CD4-positive, alpha-beta T cell treated with Interleukin-2 at 100 ng/mL for 4 hours (primary cell): ENCODE measurements at places on chromosomes 1 and 21.

DNA sequence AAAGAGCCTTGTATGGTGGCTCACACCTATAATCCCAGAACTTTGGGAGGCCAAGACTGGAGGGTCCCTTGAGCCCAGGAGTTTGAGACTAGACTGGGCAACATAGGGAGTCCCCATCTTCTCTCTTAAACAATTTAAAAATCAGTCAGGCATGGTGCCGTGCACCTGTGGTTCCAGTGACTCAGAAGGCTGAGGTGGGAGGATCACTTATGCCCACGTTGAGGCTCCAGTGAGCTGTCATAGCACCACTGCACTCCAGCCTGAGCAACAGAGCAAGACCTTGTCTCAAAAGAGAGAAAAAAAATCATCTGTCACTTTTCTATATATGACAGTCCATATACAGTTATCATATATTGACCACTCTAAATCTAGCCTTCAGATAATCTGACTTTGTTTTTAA lies 658.3 kb downstream of the LTN1 start:
- DNase-seq = no peak

- no peak for DNase-seq
These were observed 124.0 kb downstream of the SYT2 start for GRCh38 chr1:202586018-202586821.

DNA sequence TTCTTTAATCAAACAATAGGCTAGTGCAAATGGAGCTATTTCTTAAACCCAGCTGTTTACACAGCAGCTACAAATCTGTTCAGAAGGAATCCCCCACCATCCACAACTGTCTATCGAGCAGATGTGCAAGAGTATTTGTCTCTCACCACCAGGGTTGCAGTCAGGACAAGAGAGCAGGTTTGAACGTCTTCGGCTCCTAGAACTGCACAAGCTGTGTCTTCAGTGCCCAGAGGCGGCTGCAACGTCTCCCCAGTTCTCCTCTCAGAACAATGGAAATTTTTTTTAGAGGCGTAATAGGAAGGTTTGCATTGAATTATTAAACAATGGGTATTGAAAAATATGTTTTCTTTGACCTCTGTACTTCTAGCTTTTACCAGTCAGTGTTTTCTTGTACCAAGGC lies 7.3 kb downstream of the OVAAL start:
- DNase-seq = no peak

DNA sequence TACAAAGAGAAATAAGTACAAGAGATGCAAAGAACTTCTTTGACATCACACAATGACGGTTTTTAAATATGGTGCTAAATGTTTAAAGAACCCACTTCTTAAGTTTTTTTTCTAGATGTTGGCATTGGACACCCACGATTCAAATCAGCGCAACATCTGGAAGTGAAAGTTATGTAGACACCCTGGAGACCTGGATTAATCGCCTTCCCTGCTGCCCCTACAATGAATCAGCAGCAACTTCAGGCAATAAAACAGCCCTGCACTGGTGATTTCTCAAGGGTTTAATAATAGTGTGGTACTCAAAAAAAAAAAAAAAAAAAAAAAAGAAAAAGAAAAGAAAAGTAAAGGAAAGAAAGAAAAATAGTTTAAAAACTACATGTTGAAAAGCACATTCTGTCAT lies 248.3 kb downstream of the NUF2 start:
- DNase-seq = no peak

DNA sequence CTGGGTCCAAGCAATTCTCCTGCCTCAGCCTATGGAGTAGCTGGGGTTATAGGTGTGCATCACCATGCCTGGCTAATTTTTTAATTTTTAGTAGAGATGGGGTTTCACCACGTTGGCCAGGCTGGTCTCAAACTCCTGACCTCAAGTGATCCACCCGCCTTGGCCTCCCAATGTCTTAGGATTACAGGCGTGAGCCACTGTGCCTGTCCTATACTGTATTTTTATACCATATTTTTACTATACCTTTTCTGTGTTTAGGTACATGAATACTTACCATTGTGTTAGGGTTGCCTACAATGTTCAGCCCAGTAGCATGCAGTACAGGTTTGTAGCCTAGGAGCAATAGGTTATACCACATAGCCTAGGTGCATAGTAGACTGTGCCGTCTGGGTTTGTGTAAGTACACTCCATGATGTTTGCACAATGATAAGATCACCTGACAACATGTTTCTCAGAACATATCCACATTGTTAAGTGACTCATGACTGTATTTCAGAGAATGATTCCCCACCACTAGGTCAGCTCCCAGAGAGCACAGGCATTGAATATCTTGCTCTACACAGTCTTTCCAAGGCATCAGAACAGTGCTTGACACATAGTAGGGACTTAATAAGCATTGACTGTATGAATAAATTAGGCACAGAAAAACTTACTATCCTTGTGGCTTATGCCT lies 6.0 kb upstream of the CITED4 start:
- DNase-seq = peak; percentile 13

DNA sequence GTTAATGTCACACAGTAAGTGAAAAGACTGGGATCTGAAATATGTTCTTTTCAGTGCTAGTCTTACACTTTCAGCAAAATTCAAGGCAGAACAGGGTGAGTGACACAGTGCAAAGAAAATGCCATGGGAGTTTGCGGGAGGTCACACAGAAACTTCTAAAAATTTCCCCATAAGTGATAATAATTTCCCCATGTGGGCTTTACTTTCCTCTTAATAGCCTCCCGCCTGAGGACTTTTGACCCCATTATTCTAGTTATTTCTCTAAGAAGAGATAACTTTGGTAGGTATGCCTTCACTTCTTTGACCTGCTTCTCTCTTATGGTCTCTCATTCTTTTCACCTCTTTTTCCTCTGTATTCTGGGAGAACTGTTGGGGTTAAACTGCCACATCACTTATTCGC lies 8.1 kb upstream of the DNAH14 start:
- DNase-seq = no peak
